ENCODE measurements at places on chromosomes 7 and 10. TPM values are rescaled to one million over a fixed set of nuclear protein-coding genes. Genes with fewer than 3 reads are reported as not detected.

Gene SORBS1
- 29.4 TPM for total RNA-seq

Gene CFAP46
- 1.6 TPM for total RNA-seq

Gene UNCX
- not detected for total RNA-seq

Gene SLC4A2
- total RNA-seq: 580 TPM

Gene UBTD1
- 55.6 TPM for total RNA-seq

Gene CDC14C
- not detected for total RNA-seq

Gene SLC13A1
- total RNA-seq: not detected

Gene GTF2IRD1
- 54.0 TPM for total RNA-seq

Gene FRAT2
- 16.7 TPM for total RNA-seq

Gene NCOA4
- total RNA-seq: 119 TPM

Gene SLC18A3
- not detected for total RNA-seq

Gene EPHA1
- total RNA-seq: 0.39 TPM

Gene CALHM1
- total RNA-seq: not detected

Gene HGF
- total RNA-seq: 0.49 TPM

Gene SEPHS1
- 47.1 TPM for total RNA-seq

Gene TMEM72
- total RNA-seq: not detected

Gene ALOX5
- 0.82 TPM for total RNA-seq

Gene EGFR
- total RNA-seq: 156 TPM

Gene STAG3
- 1.7 TPM for total RNA-seq

Gene NKX6-2
- 1.6 TPM for total RNA-seq

Gene IL6
- total RNA-seq: not detected

Gene WDR37
- total RNA-seq: 9.6 TPM

Gene TACC2
- 133 TPM for total RNA-seq

Gene TMEM26
- 14.3 TPM for total RNA-seq

Gene VAX1
- total RNA-seq: 4.6 TPM

Gene PARD3
- 29.8 TPM for total RNA-seq

Gene TEX47
- not detected for total RNA-seq

Gene ABCA13
- total RNA-seq: 1.7 TPM

Gene FZD1
- 1.8 TPM for total RNA-seq

Gene AQP1
- total RNA-seq: 0.57 TPM

Gene CNPY1
- not detected for total RNA-seq

Gene AS3MT
- total RNA-seq: 4.0 TPM

Gene FAM25A
- total RNA-seq: not detected

Gene PWWP2B
- total RNA-seq: 51.6 TPM

Gene CRHR2
- not detected for total RNA-seq

Gene STK32C
- 53.7 TPM for total RNA-seq

Gene HABP2
- total RNA-seq: 0.13 TPM

Gene BEND7
- total RNA-seq: 7.6 TPM

Gene GIGYF1
- 52.6 TPM for total RNA-seq

Gene CABCOCO1
- total RNA-seq: 4.0 TPM

Gene KLF14
- total RNA-seq: 0.39 TPM

Gene TMEM176B
- total RNA-seq: 0.31 TPM

Gene GPR146
- total RNA-seq: 2.9 TPM

Gene STX1A
- total RNA-seq: 80.9 TPM

Gene IRF5
- total RNA-seq: 8.8 TPM

Gene COL17A1
- 0.26 TPM for total RNA-seq

Gene CEP55
- 96.4 TPM for total RNA-seq

Gene SPDYE2
- total RNA-seq: not detected

Gene VPS41
- 127 TPM for total RNA-seq

Gene EPHB4
- total RNA-seq: 192 TPM

Gene DBNL
- total RNA-seq: 111 TPM

Gene SPDYE9
- not detected for total RNA-seq

Gene ADCY1
- total RNA-seq: 2.1 TPM

Gene MICALL2
- total RNA-seq: 144 TPM

Gene PON3
- total RNA-seq: 1.2 TPM
